ENCODE measurements at places on chromosomes 13 and 19.
A peak's percentile ranks its signal among the peaks of the same experiment; 100 is the strongest.

DNA sequence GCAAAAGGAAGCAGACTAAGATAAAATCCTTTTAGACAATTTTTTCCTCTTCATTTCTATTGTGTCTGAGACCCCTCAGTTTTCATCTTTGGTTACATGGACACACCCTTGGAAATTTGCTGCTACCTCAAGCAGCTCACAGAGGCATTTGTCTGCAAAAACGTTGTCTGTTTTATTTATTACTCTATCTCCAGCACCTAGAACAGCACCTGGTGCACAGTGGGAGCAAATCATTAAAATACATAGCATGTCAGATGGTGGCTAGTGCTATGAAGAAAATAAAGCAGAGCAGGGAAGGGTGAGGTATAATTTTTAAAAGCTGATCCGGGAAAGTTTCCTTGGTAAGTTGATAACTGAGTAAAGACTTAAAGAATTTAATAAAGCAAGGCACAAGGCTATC is 14.3 kb upstream of the FAM124A start:
- no peak for DNase-seq

GRCh38 chr13:48184260-48184659 is 48.7 kb upstream of the ITM2B start:
- no peak for DNase-seq

GRCh38 chr19:47284324-47284899 is 9.7 kb downstream of the INAFM1 start:
- DNase-seq = no peak

- no peak for DNase-seq
These were observed 51.2 kb downstream of the TSHZ3 start for GRCh38 chr19:31297991-31298390.

DNA sequence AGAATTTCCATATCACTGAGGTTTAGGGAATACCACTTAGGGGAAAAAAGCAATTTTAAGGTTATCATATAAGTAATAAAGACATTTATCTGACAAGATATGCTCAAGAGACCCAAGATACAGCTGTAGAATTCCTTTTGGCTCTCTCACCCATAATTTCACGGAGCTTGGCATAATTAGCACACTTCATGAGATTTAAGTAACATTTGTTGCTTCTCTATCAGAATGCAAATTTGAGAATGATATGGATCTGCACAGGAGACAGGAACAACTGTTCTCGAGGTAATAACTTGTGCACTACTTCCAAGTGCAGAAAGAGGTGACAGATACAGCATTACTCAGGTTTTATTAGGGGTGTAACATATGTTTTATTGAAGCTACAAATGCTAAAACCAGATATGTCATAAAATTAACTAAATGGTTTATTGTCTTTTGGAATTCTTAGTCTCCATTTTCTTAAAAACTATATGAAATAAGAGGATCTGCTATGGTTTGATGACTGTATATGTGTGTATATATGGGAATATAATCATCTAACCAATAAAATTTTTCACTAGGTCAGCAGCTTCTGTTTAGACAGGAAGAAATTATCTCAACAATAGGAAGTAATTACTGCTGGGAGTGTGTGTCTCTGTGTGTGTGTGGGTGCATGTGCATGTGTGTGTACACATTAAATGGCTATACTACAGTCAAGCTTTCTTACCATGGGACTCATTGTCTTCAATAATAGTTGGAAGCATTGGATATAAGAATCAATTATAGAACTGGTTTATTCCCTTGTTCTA is 401.3 kb downstream of the PCDH17 start:
- peak; percentile 29 for DNase-seq

DNA sequence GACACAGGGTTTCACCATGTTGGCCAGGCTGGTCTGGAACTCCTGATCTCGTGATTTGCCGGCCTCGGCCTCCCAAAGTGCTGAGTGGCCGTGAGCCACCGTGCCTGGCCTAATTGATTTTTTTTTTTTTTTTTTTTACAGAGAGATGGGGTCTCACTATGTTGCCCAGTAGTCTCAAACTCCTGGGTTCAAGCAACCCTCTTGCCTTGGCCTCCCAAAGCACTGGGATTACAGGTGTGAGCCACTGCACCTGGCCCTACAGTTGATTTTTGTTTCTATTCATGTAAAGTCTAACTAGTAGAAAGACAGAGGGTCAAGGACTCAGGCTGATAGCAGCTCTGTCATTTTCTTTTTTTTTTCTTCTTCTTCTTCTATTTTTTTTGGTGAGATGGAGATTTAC is 21.8 kb downstream of the FGF21 start:
- DNase-seq = no peak

- DNase-seq = no peak
These were observed 10.5 kb downstream of the STOML3 start for GRCh38 chr13:38979891-38980749.

DNA sequence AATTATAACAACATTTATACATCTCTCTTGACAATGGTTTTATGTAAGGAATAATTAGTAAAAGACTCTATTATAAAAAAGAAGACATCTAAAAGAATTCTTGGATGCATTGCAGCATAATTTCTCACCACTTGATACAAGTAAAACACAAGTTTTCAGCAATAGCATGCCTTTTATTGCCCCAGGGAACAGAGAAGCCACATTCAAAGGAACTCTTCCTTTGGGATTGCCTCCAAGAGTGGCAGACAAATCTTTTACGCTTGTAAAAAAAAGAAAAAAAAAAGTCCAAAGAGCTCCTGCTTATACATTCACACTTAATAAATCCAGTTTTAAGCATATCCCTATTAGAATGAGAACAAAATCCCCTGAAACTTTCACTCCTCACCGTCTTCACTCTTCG is 2357.8 kb upstream of the PCDH20 start:
- DNase-seq = no peak

DNA sequence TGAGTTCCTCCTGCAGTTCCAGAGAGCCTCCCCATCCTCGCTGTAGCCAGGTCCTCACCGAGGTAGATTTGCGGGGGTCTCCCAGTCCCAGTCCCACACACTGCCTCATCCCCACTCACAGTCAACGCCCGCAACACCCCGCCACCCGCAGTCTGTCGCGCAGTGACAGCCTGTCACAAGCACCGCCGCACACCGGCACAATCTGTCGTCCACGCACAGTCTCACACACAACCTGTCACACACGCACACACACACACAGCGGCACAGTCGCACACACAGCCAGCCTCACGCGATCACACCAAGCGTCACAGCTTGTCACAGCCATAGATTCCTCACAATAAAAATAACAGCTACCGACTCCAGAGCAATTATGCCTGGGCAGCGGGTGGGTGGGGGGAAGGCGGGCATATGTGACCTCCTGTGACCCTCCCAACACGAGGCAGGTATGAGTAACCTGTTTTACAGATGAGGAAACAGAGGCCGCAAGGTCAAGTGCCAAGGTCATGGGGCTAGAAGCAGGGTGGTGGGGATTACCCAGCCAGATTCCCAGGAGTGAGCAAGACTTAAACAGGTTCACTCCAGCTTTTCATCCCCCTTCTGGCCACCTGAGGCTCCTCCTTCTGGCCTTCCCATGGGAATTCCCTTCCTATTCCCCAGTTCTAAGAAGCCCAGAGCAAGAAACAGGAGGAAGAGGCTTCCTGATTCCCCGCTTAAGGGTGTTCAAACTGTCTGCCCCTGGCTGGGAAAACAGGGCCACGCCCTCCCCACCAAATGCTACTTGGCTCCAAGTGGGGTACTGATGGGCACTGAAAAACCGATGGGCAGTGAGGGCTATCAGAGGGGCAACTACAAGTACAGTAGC is 13.9 kb downstream of the NFIX start:
- no peak for DNase-seq

- DNase-seq = no peak
These were observed 14.9 kb upstream of the IL4I1 start for GRCh38 chr19:49911381-49912145.

DNA sequence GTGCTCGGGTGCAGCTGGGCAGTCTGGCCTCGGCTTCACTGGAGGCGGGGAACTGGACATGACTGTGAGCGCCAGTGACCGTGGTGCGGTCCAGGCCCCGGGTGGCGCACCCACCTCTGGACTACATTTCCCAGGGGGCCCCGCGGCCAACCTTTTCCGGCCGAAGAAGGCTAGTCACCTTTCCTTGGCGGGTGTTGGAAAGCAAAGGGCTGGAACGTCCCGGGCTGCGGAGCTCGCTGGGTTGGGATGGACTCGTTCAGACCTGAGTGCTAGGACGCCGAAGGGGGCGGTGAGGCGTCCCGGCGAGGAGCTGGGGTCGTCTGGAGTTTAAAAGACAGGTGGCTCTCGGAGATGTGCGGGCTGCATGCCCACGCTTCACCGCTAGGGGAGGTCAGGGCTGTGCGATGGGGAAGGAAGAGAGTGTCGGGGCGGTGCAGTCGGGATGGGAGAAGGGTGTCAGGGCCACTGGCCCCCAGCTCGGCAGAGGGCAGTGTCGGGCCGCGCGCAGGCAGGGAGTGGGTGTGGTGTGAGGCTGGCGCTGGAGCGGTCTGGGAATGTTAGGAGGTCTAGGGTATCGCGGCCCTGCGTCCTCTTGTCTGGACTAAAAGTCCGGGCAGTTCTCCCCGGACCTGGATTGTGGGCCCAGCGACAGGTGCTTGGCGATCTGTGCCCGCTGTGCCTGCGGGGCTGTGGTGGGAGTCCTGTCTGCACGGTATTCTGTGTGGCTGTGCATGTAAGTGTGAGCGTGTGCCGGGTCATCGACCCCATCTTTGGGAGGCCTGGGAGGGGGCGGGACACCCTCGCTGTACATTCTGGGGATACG is 57.1 kb downstream of the ZNF568 start:
- DNase-seq = no peak

DNA sequence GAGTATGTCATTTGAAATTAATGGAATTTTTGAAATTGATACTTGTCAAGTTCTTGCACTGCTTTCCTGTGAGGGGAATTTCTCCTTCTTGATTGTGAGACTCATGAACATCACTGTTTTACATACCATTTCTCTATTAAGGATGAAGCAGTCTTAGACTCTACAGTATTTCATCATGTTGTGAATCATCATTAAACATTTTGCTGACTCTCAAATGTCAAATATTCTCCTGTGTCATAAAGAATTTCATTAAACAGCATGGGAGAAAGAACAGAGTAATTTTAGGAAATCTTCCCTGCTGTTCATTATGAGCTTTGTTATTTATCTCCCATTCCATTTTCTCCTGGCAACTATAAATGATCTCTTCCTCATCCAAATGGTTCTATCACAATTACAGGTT is 729.0 kb downstream of the PCDH9 start:
- no peak for DNase-seq

DNA sequence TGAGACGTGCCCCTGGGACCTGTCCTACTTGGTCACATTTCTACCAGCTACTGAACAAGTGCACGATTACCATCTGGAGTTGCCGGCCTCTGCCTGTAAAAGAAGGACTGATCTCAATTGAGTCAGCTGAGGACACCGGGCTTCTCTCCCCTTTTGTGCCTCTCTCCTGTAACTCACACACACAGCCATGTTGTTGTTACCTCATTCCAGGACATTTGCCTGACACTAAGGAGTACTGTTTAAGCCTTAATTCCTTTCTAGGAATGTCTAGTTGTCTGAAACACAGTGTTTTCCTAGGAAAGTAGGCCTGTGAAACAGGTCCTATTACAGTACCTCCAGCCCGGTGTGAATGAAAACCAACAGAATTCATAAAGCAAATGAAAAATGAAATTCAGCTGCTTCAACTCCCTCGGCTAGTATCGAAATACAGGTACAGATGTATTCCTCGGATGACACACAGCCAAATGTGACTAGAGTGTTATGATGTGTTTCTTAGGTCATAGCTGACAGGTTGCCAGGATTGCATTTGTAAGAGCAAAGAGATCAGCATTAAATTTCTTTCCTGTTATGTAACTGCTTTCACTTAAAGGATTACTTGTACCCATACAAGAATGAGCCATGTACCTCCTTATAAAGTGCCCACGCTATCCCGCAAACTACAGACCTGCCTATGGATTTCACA is 152.0 kb upstream of the IRS2 start:
- no peak for DNase-seq

DNA sequence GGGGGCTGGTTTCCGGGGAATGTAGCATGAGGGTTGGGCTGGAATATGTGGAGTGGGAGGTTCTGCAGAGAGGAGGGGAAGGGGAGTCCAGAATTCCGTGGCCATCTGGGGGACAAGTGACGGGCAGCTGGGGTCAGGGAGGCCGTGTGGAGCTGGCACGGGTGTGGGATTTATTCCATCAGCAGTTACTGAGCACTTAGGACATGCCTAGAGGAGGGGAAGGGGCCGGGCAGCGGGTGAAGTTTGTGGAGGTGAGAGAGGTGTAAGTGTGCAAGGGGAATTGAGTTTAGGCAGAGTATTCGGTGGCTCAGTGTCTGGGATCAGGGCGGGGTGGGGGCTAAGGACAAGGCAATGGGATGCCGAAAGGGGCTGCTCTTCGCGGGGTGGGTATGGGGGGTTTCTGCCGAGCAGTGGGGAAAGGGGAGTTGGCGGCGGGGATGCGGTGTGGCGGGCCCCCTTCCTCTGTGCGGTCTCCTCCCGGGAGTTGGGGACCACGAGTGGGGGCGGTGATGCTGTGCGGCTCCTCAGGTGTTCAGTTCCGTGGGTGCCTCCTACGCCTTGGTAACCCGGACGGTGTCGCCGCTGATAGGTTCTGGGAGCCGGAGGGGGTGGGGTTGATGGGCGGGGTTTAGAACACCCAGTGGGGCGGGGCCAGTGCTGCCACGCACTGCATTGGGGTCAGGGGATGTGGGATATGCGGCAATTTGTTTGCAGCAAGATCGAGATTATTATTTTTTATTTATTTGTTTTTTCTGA is 5.4 kb downstream of the CCDC61 start:
- no peak for DNase-seq

DNA sequence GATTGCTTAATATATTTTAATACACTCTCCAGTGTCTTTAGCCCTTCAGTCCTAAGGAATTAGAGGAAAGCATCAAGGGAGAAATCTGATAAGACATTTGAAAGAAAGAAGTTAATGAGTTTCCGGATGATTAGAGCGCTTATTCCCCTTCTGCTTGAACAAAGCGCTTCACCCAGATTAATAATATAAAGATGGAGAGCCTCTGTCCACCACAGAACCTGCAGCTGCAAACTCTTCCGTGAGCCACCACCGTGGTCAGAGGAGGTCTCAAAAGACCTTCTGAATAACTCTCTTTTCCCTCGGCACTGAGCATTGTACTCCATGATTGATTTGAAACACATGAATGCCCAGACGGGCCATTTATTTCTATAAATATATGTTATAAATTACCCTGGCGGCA is 14.2 kb upstream of the TUBGCP3 start:
- DNase-seq = no peak

GRCh38 chr19:20607943-20608342 is 42.4 kb upstream of the ZNF737 start:
- DNase-seq = no peak

DNA sequence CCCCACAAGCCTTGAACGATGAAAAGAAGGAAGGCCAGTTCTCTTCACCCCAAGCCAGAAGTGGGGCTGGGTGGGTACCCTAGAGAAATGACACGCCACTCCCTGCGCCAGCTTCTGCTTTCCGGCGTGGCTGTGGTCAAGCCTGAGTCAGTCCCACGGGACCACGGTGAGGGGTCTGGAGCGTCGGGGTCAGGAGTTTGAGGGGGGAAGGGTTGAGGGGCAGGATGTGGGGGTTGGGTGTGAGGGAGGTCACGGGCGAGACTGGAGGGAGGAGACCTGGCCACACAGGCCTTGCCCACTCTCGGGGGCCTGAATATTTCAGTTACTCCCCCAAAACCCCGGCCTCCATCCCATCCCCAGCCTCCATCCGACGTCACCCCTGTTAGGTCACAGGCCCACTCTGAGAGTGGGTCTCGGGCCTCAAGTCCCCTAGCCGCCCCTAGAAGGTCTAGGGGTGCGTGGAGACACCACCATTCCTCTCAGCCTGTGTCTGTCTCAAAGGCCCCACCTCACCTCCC is 500 bp upstream of the IFI30 start:
- no peak for DNase-seq

GRCh38 chr13:23518231-23518630 is 52.0 kb upstream of the TNFRSF19 start:
- DNase-seq = no peak

Measured in NCI-H1417 treated with DMSO at 0.1 percent for 48 hours (cell line).